ENCODE measurements at places on chromosomes 12 and 14.

- DNase-seq: peak; percentile 77
Measured at GRCh38 chr14:105439710-105440553, 20.3 kb downstream of the MTA1 start.

DNA sequence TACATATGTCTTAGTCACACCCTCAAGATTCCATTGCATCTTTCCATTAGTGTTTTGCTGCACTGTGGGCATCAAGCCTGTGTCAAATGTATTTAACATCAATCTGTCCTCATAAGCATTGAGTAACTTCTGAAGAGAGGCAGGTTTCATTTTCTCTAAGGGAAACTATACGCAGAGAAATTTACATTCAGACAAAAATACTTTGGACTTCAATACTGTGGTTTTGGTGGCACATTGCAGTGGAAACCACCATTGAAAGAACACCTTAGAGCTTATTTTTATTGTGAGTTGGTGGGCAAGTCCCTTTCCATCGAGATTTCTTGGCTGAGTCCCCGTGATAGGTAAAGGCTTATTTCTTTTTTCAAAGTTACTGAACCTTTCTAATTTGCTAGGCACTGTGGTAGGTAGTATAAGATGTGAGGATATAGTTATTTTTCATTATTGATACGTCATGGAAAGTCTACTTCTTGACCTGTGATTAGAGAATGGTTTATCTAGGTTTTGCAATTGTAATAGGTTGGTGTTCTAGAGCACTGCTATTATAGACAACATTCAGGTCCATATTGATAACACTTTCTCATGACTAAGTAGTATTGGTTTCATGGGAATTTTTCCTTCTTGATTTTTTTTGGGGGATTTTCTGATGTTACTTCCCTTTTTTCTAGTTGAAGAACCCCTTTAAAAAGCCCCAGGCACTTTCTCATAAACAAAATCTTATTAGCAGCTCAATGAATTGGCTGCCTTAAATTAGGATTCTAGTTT lies 81.9 kb downstream of the CFAP54 start:
- DNase-seq: no peak

GRCh38 chr12:117377758-117378157 lies 16.3 kb upstream of the NOS1 start:
- DNase-seq: no peak

DNA sequence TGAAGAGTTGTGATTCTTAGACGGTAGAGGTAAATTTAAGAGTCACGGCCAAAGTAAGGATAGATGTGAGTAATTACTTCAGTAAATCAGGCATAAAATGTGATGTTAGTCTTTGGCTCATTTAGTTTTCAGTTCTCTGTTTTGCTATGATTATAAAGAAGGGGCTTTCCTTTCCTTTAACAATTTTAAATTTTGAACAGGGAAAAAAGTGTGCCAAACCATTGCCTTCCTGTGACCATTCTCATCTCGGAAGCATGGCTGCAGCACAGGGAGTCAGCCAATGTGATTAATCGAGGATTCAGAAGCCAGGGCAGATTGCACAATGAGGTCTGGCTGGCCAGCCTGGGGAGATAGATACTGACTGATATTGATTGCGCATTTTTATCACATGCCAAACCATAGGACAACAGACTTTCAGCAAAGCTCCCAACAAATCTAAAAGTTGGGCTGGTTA lies 480.2 kb upstream of the PRICKLE1 start:
- peak; percentile 55 for DNase-seq

- DNase-seq: no peak
Measured at GRCh38 chr12:123720141-123720814, 8.1 kb downstream of the ATP6V0A2 start.

DNA sequence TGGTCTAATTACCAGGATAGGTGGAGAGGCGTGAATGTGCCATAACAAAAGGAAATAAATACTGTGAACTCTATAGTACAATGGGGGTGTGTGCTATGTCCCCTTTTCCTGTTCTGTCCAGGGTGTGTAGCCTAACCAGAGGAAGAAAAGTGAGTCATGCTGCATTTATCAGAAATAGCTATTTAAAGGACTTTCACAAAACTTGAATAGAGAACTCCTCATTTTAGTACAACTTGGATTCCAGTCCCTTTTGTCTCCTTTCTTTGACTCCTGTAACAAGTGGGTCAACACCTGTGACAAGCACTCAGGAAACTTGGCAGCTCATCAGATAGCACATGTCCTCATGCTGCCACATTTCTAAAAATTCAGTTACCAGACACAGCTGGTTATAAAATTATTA lies 123.4 kb downstream of the CCDC91 start:
- DNase-seq: no peak

DNA sequence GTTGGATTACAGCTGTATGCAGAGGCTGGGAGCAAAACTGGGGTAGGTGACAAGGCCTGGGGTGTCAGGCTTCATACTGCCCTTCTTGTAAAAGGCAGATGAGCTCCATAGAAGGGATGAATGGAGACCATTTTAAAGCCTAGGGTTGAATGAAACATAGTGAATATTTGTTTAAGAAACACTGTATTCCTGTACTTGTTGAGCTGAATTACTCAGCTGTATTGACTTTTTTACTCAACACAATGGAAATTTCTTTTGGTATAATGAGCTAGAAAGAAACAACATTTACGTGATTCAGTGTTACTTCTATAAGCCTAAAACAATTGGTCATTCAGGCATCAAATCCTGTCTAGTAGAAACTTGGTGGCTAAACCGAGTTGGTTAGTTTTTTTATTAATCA lies 14.1 kb downstream of the ATP6V0A2 start:
- no peak for DNase-seq

DNA sequence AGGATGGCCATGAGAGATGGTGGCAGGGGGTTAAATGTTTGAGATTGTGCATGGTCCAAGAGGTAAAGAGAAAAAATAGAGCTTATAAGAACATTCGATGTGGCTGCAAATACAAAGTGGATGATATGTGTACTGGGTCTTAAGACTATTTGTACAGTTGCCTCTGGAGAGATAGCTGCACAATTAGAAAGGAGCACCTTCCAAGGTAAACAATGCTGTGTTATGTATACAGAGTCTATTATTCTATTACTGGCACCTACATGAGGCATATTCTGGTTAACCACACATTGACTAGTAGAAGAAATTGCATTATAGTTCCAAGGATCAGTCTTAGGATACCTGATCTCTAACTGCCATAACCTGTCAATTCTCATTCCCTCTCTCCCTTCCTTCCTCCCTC lies 238.0 kb upstream of the FOXN3 start:
- DNase-seq: no peak

DNA sequence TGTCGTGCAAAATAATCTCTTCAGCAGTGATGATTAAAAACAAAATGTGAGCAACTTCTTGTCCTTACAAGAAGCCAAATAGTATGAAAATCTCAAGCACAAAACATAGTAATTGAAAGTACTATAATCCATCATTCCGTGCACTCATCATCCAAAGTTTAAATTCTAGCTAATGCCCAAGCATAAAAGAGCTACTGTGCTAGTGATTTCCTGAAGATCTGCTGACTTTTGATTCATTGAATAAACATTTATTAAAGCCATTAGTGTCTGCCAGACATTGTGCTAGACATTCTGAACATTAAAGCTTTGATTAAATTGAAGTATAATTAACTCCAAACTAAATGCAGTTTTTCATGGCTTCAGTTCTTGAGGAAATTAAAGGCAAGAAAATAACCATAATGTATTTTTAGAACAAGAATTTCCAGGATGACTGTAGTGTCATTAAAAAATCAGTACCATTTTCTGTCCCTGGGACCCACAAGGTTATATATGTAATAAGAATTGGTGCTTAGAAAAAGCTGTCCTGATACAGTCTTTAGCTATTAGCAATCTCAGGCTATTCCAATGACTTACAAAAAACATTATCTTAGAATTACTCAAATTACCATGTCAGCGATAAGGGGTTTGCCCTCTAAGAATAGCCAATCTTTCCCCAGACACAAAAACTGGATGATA lies 71.7 kb downstream of the CMAS start:
- no peak for DNase-seq

DNA sequence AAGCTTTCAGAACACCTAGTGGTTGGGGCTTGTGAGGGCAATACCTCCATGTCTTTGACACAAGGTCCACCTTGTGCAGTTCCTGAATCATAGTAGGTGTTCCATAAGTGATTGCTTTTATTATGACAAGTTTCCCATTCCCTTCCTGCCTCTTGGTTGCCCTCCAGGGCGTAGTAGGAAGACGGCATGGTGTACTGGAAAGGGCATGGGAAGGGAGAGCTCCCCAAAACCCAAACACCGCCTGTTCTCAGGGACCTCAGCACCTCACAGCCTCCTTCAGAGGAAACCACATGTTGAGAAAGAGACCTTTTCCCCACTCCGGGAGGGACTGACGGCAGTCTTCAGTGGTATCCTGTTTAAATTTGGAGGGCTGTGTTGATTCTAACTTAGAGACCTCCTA lies 21.1 kb downstream of the EVL start:
- no peak for DNase-seq

- DNase-seq: no peak
Measured at GRCh38 chr12:89472508-89472907, 52.1 kb downstream of the GALNT4 start.

- peak; percentile 71 for DNase-seq
Measured at GRCh38 chr12:2395354-2395977, 342.7 kb downstream of the CACNA1C start.

DNA sequence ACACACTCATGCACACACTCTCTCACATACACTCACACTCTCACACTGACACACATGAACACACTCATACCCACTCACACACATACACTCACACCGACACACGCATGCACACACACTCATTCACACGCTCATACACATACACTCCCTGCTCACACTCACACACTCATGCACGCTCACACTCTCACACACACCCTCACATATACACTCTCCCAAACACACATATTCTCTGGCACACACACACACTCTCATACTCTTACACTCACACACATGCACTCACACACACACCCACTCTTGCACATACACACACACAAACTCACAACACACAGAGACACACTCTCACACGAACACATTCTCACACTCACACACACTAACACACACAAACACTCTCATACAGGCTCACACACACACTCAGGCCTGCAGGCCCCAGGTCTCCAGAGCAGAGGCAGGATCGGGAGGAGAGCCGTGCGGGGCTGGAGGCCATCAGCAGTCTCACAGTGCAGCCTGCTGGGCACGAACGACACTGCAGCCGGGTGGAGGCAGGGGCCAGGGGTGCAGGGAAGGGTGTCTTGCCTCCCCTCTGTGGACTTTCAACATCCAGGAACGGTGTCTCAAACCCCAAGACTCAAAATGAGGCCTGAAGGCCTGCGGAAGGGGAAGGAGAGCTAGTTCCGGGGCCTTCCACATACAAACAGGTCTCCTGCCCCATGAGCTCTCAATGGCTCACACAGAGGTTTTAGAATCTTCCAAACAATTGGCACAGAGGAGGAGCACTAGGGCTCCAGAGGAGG lies 148.7 kb downstream of the ANO2 start:
- peak; percentile 50 for DNase-seq

GRCh38 chr14:77872983-77873382 lies 73.1 kb downstream of the ADCK1 start:
- DNase-seq: no peak

GRCh38 chr12:46158501-46158900 lies 110.3 kb downstream of the SLC38A1 start:
- DNase-seq: no peak

DNA sequence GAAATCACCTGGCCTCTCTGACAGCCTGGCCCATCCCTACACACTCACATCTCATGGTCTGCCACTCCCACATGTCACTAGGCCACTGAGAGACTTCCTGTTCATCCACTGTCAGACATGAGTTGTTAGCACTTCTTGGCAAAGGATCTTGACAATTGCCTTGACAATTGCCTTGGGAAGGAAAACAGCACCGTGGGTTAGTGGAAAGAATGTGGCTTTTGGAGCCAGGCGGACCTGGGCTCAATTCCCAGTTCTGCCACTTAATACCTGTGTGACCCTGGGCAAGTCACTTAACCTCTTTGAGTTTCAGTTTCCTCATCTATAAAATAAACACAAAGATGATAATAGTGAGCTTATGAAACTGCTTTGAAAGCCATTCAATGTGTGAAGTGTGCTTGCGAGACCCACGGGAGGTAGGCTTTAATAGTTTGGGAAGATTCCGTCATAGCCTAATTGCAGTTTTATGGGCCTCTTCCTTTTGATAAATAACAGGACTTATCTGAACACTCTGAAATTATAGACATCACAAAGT lies 250.4 kb downstream of the C12orf75 start:
- DNase-seq: no peak

GRCh38 chr12:20205854-20206253 lies 162.5 kb upstream of the PDE3A start:
- DNase-seq: no peak

GRCh38 chr12:2876431-2877046 lies 435 bp downstream of the FOXM1 start:
- DNase-seq: no peak

DNA sequence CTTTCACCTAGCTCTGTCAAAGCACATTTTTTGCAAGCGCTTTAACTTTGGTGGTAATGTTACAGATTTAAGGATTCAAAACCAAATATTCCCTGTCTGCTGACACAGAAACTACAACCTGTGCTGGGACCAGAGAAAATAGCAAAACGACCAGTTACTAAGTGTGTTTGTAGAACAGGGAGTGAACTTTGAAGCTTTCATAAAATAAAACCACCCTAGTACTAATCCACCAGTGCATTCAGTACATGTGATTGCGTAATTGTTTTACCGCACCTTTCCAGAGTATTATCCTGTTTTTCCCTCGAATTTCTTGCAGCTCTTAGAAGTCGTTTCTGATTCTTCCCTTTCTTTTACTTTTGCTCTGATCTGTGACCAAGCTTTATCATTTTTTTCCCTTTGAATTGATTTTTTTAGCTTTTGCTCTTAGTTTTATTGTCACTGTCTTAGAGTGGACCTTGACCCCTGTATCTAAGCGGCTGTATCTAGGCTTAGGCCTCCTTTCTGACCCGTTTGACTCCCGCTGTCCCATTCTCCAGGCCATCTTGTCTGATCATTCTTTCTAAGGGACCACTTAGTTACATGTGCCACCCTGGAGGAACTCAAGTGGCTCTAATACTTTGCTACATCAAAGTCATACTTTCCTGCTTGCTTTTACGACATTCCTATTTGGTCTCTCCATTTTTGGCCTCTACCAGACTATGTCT lies 429.4 kb downstream of the PCNX1 start:
- DNase-seq: no peak

All from BE2C (cell line).